NCI-H187 treated with DMSO at 0.1 percent for 48 hours (cell line): ENCODE measurements at places on chromosomes 7 and 10.

DNA sequence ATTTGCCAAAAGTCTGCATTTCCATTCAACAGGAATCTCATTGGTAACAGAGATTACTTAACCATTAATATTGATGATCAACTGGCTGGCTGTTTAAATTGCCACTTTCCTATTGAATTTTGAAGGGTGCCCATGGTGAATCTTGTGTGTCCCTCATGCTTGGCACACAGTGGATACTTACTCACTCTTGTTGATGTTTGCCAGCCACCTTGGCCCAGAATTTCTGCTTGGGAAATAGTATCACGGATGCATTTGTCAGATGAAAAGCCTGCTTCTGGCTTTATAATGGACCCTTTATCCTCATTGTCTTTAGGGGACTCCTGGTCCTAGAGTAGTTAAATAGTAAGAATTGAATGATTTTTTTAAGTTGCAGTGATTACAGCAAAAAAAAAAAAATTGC is 52.0 kb downstream of the MMRN2 start:
- DNase-seq: no peak

GRCh38 chr10:49290607-49291006 is 8.4 kb upstream of the C10orf71 start:
- no peak for DNase-seq

DNA sequence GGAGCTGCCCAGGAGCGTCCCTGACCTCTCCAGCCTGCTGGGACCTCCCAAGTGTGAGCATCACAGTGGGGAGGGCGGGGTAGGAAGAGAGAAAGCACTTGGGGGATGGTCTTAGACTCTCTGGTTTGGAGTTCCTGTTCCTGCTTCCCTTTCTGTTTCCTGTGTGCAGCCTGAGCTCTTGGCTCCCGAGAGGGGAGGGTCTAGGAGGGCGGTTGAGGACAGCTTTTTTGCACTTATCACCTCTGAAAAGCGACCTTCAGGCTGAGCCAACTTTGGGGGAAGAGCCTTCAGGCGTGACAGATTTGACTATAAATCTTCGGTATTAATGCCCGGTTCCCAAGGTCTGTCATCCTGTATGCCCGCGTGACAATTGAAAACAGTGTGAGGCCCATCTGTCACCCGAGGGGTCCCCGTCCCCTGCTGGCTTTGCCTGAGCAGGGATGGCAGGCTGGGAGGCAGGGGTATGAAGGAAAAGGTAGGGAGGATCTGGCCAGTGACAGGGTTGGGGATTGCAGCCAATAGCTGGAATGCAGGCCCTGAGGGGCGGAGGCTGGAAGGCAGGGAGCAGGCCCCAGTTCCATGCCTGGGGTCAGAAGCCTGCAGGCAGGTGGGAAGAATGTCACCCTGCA is 78.6 kb downstream of the CDH23 start:
- DNase-seq: no peak

DNA sequence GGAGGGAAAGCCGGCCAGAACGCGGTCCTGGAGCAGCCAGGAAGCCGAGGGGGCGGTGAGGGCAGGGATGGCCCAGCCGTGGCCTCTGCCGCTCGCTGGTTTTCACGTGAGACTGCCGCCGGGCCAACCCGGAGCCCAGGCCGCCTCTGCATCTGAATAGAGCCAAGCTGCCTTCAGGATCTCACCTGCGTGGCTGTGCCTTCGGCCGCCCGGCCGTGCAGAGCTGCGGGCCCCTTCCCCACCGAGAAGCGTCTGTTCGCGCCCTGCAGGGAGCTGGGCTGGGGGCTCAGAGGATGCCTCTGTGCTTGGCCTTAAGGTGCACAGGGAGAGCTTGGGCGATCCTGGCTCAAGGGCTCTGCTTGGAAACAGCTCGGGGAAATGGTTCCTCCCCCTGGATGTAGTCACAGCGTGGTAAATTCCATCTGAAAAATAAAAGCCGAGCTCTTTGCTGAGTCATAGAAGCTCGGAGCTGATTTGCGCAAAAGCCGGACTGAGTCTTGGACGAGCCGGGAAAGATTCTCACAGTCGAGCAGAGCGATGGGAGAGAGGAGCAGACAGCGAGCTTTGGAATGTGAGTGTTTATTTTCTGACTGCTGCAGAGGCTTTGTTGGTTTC is at the start of gene JAKMIP3:
Gene JAKMIP3, plus strand, starts transcription at position 456 of the 615 bp plus-strand sequence. CDS start 38,863 bp downstream, outside the sequence.
- DNase-seq: no peak

- no peak for DNase-seq
Measured at GRCh38 chr7:128861957-128862570, 592 bp upstream of the ATP6V1F start.

GRCh38 chr7:50613473-50613872 is 48.3 kb upstream of the DDC start:
- DNase-seq: no peak

- DNase-seq: no peak
Measured at GRCh38 chr10:69831231-69831855, 29.6 kb downstream of the COL13A1 start.

DNA sequence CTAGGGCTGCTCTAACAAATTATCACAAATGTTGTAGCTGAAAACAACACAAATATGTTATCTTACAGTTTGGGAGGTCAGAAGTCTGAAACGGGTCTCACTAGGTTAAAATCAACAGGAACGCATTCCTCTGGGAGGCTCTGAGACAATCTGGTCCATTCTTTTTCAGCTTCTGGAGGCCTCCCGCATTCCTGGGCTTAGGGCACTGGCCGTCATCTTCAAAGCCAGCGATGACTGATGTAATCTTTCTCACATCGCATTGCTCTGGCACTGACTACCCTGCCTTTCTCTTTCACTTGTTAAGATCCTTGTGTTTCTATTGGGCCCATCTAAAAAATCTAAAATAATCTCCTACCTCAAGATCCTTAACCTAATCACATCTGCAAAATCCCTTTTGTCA is 1071.5 kb upstream of the C7orf33 start:
- DNase-seq: no peak

GRCh38 chr7:539731-540411 is 20.2 kb upstream of the PDGFA start:
- no peak for DNase-seq

- DNase-seq: no peak
Measured at GRCh38 chr7:105206985-105207384, 181.7 kb downstream of the SRPK2 start.

GRCh38 chr7:152137476-152138025 is 112.1 kb downstream of the GALNT11 start:
- no peak for DNase-seq

DNA sequence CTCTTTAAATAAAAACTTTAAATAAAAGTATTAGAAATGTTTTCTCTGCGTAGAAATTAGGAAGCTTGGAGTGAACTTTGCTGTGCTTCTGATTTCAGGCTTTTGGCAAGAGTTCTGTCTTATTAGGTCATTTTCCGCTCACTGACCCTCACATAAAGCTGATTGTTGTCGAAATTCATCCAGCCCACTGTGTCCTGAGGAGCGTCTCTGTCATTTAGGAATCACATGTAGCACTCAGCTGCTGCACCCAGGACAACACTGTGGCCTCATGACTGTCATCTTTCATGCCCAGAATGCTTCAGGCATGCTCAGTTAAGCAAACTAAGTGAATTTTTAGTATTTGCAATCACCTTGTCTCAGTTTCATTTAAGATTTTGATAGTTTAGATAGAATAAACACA is 57.8 kb upstream of the MSRB2 start:
- no peak for DNase-seq

- DNase-seq: no peak
Measured at GRCh38 chr10:97499561-97500296, 1.0 kb downstream of the UBTD1 start.

GRCh38 chr7:112182749-112183148 is 23.4 kb downstream of the DOCK4 start:
- DNase-seq: no peak

- no peak for DNase-seq
Measured at GRCh38 chr7:132519936-132520335, 56.3 kb downstream of the PLXNA4 start.

DNA sequence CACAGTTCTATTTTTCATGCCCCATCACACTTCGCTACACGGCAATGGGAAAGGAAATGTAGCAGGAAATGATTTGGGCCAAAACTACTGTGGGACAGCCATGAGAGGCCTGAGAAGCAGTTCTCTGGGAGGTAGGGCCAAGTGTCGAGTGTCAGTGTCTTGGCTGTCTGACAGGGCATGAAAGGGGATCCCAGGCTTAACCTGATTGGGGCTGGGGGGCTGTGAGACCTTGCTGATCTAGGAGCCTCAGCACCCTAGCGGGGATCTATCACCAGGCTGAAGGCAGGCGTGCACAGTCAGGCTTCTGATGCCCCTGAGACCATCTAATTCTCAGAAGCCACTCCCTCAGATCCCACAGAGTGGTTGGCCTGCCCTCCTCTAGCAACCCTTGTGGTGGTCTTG is 58.2 kb upstream of the SLC25A13 start:
- DNase-seq: no peak

DNA sequence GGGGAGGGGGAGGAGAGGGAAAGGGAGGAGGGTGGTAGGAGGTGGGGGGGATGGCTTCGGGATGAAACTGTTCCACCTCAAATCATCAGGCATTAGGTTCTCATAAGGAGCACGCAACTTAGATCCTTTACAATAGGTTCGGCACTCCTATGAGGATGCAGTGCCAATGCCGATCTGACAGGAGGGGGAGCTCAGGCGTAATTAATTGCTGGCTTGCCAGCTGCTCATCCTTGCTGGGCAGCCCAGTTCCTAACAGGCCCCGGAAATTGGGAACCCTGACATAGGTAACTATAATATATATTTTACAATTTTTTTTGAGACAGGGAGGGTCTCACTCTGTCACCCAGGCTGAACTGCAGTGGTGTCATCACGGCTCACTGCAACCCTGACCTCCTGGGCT is 118.8 kb upstream of the SFMBT2 start:
- no peak for DNase-seq

- no peak for DNase-seq
Measured at GRCh38 chr7:5294169-5294987, 11.6 kb downstream of the SLC29A4 start.

GRCh38 chr10:15361131-15361530 is 10.0 kb downstream of the FAM171A1 start:
- DNase-seq: no peak

DNA sequence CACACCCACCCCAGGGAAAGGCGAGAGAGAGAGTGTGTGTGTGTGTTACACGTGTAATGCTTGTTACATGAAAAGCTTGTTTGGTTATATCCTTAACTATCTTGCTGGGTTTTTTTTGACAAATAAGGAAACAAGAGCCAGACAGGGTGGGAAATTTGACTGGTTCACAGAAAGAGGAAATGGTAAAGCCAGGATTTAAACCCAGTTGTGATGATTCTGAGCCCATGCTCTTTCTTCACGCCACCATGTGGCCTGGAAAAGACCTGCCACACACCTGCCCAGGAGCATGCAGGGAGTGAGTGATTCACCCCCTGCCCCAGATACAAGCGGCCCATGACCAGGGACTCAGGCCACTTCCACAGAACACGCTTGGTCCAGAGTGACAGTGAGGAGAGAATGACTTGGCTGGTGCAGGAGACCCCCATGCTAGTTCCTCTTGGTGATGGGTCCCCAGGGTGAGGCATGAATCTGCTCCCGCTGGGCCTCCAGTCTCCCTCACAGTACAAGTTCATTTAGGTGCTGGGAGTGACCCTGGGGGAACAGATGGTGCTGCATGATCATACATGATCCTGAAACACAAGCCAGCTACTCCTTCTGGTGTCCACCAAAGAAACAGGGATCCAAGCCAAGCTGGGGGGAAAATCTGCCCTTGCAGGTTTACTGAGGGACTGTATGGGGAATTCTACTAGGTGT is 21.0 kb upstream of the EIF5AL1 start:
- no peak for DNase-seq
